ENCODE measurements at places on chromosomes 7 and 10.

- DNase-seq = no peak
These were observed 346.9 kb downstream of the DNAJB6 start for GRCh38 chr7:157683747-157684156.

DNA sequence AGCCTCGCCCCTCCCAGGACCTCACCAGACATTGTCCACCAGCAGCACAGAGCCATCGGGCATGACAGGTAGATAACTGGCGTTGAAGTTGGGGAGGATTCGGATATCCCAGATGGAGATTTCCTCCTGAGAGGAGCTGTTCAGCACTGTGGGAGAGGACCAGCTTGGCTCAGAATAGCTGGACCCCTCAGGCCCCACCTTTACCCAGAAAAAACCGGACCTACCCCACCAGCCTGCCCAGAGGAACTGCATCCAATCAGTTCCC lies 1.5 kb downstream of the TRAPPC14 start:
- DNase-seq = no peak

DNA sequence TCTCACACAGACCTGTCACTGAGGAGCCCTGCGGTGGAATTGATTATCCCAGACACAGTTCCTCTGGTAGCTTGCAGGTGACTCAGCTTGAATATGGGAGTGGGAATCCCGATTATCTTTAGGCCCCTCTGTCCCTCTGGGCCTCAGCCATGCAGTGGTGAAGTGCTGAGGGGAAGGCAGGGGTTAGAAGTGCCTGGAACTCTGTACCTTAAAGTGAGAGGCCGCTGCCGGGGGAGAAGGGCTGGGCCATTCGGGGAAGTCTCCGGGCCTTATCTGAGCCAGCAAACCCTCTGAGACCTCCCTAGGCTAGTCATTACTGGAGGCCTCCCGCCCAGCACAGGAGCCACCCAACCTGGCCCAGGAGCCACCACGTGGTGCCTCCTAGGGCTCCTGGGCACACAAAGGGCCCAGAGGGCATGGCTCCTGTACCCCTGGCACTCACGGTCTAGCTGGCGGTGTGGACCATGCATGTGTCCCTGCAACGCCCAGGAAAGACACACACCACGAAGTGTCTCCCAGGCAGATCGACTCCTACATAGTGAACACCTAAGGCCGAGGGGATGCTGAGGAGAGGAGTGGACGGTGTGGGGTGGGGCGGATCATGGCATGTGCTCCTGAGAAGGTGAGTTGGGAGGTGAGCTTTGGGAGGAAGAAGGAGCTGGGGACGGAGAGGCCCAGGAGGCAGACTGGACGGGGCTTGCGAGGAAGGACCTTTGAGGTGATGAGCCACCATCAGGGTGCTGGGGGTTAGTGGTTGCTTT lies 56.2 kb downstream of the HK1 start:
- no peak for DNase-seq

DNA sequence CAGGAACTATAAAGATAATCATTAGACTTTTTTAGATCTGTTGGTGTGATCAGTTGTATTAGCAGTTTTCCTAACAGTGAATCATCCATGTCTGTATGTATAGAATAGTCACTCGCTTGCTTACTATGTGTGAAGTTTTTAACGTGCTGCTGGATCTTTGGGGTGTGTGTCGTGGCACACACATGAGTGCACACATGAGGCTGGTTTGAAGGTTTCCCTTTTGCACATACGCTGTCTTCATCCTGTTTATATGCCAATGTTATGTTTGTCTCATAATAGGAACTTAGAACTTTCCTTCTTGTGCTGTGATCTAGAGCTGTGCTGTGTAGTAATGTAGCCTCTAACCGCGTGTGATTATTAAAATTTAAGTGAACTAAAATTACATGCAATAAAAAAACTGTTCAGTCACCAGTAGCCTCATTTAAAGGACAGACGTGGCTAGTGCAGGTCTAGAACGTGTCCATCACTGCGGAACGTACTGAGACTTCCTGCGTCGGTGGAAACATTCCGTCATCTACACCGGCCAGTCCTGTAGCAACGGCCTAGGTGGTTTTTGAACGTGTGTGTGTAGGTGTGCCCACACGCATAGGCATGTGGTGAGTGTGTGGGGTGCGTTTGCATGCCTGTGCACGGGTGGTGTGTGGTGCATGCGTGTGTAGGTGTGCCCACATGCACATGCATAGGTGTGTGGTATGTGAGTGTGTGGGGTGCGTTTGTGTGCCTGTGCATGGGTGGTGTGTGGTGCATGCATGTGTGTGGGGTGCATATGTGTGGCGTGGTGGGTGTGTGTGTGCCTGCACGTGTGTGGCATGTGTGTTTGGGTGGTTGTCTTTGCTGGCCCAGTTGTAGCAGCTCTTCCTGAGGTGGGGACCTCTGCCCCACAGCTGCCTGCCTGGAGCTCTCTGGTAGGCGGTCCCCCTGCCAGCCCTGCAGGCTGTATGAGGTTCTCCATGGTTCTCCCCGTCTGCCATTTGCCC lies 56.6 kb downstream of the INPP5A start:
- no peak for DNase-seq
